Activated T-helper 1 cell treated with anti-CD3 and anti-CD28 coated beads, Interleukin-2, amount 50 U/mL, for 16 hours (primary cell): ENCODE measurements at places on chromosomes 2 and 18.

GRCh38 chr2:206531996-206532543 is 88.7 kb downstream of the ADAM23 start:
- no peak for DNase-seq

- no peak for DNase-seq
Measured at GRCh38 chr18:29430416-29430815, 1253.5 kb upstream of the CDH2 start.

DNA sequence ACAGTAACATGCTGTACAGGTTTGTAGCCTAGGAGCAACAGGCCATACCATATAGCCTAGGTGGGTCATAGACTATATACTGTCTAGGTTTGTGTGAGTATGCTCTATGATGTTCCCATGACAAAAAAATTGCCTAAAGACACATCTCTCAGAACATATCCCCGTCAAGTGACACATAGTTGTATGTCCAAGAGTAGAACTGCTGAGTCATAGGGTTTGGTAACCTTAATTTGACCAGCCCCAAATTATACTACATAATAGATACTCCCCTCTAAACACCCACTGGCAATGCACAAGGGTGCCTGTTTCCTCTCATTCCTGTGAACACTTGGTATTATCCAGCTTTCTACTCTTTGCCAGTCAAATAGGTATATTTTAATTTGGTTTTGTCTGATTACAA is 161.6 kb downstream of the LCLAT1 start:
- no peak for DNase-seq

- no peak for DNase-seq
Measured at GRCh38 chr2:76516861-76517573, 806.3 kb upstream of the GCFC2 start.

- no peak for DNase-seq
Measured at GRCh38 chr18:5475267-5475666, 68.5 kb downstream of the EPB41L3 start.

DNA sequence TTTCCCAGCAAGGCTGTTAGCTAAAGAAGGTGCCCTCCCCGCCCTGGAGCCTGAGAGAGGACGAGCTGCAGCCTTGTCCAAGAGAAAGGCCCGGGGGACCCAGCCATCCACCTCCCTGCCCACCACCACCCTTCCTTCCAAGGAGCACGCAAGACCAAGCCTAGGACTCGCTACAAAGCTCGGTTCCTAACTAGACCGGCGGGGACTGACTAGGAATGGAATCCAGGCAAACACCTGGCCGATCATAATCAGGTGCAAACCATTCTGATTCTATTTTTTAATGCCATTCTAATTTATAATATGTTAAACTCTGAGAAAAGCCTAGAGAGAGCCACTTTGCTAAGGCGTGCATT is 19.7 kb upstream of the TUBB6 start:
- no peak for DNase-seq

GRCh38 chr18:35059280-35059927 is 18.2 kb downstream of the MAPRE2 start:
- DNase-seq: no peak

DNA sequence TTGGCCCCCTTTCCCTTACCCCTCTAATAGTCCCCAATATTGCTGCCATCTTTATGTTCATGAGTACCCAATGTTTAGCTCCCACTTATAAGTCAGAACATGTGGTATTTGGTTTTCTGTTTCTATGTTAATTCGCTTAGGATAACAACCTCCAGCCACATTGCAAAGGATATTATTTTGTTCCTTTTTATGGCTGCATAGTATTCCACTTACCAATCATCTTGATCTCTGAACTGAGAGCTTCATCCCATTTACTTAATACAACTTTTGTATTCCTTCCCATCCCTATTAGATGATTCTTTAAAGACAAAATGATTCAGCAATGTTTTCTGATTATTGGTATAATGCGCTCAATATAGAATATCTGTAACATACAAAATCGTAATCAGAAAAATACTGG is 36.7 kb downstream of the ARL5A start:
- DNase-seq: no peak

GRCh38 chr2:156538083-156538504 is 101.9 kb downstream of the GPD2 start:
- DNase-seq: no peak

- no peak for DNase-seq
Measured at GRCh38 chr2:78411303-78411702, 614.2 kb upstream of the REG3G start.

- no peak for DNase-seq
Measured at GRCh38 chr2:44931198-44931780, 10.2 kb upstream of the SIX3 start.

GRCh38 chr2:127193967-127194280 is 26.2 kb downstream of the CYP27C1 start:
- DNase-seq: no peak

DNA sequence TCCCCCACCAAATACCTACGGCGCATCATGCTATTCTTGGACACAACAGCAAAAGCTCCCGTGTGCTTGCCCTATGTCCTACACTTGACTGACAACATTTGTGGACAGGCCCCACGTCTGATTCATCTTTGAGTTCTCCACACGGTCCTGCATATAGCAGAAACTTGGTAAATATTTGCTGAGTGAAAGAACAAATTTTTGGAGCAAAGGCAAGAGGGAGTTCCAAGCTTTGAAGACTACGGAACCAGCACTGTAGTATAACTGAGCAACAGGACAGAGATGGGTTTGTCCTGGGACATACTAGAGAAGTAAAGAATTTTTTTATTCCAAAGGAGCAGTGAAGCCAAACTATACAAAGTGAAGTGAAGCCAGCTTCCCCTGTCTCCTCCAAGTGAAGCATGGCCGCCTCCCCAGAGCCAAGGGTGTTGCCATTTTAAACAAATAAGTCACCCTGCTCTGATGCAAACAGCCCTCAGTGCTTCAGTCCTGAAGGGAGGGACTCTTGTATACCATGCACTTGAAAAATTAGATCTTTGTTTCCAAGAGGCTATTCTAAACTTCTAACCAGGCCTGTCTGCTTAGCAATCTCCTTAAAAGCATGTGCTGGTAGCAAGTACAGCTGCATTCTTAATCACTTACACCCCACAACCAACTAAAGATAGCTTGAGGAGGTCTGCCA is 35.9 kb downstream of the SPRED2 start:
- no peak for DNase-seq

DNA sequence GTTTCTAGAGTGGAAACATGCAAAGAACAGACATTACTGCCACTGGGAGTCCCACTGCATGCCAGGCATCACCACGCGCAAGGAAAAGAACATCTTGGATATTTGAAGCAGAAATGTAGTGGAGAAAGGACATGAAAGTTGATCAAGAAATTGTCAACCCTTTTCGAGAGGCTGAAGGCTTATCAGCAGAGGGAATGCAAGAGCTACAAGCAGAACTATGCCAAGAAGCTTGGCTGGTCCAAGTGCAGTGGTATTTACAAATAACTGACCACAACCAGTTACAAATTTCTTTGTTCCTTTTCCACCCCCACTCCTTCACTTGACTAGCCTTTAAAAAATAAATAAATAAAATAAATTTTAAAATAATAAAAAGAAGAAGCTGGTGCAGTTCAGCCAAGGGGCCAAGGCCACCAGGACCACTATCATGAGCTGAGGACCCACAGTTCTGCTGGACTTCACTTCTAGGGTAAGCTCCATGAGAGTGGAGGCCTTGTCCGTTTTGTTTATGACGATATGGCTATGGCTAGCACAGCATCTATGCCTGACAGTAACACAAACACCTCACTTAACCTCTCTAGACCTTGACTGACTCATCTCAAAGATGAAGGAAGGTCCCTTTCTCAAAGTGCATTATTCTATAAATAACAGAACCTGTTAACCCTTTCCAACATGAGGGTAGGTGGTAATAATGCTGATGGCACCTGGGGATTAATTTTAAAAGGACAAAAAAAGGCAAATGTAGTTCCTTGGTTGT is 20.9 kb downstream of the MARCHF4 start:
- no peak for DNase-seq

GRCh38 chr2:30809938-30810337 is 2.7 kb upstream of the CAPN13 start:
- no peak for DNase-seq

DNA sequence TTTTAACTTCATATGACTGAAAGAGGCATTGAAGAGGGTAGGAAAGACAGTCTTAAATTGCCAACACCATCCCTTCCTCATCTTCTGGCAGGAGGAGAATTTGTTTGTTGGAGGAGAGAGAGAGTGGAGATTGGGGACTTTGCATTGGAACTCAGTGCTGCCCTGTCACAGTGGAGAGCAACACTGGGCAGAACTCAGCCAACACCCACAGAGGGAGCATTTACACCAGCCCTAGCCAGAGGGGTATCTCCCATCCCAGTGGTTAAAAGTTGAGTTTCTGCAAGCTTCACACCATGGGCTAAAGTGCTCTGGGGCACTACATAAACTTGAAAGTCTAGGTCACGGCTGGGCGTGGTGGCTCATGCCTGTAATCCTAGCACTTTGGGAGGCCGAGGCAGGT is 174.1 kb downstream of the ANKRD30B start:
- no peak for DNase-seq

DNA sequence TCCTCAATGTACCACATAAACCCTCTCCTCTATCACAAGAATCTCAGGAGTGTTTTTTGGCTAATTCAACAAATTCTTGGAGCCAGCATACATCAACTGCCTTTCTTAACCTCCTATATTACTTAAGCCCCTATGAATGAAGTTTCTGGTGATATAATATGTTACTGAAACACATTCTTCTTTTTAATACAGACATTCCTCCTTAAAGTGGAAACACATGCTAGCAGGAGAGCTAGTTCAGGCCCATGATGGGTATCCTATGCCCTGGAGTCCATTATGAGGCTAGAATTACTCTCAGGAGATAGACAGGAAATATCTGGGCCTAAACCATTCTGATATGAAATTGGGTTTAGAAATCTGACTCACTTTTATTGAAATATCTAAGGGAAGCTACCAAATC is 26.6 kb upstream of the RMDN2 start:
- no peak for DNase-seq

GRCh38 chr2:53813151-53813550 is 26.3 kb downstream of the ERLEC1 start:
- DNase-seq: no peak

DNA sequence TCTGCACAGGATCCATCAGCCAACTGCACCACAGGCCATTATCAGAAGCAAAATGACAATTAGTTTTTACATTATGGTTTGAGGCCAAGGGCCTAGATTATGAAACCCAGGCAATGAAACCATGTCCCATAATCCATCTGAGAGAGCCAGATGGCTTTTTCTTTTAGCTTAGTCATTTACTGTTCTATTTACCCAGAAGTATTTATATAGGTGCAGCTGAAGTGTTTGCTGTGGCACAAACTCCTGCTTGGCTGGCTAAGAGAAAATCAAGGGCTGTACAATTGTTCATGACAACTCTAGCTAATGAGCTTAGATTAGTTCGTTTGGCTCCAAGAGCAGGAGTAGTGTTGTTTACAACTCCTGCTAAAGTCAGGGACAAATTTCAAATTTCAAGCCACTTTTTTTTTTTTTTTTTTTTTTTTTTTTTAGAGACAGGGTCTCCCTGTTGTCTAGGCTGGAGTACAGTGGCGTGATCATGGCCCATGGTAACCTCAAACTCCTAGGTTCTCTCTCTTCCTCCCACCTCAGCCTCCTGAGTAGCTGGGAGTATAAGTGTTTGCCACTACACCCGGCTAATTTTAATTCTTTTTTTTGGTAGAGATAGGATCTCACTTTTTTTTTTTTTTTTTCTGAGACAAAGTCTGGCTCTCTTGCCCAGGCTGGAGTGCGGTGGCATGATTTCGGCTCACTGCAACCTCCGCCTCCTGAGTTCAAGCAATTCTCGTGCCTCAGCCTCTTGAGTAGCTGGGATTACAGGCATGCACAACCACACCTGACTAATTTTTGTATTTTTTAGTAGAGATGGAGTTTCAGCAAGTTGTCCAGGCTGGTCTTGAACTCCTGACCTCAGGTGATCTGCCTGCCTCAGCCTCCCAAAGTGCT is 18.4 kb upstream of the REV1 start:
- DNase-seq: no peak

- DNase-seq: no peak
Measured at GRCh38 chr2:124662946-124663644, 638.0 kb downstream of the CNTNAP5 start.

DNA sequence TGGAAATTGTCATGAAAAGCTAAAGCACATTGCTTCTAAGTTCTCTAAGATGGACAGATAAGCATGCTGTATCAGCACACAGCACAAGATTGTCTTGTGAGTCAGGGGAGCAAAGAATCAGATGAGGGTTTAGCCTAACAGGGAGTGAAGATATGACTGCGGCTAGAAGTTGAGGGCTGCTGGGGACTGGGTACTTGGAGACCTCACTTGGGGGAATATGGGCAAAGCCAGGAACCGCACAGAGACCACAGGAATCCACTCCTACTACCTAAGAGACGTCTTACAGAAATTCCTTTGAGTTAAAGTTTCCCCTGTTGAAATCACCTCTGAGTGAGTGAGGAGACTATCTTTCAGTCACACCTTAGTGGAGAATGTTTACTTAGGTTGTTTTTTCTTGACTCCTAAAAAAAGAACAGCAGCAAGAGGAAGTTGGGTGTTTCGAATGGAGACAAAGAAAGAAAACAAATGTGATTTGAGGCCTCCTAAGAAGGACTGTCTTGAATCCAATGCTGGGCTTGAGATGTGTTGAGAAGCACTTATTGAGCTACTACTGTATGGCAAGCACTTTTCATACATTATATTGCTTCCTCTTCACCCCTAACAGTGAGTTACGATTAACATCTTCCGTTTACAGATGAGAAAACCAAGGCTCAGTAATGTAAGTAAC is 100.7 kb downstream of the ANKRD44 start:
- no peak for DNase-seq

GRCh38 chr2:25363733-25364132 is 22.0 kb upstream of the DNMT3A start:
- DNase-seq: no peak

DNA sequence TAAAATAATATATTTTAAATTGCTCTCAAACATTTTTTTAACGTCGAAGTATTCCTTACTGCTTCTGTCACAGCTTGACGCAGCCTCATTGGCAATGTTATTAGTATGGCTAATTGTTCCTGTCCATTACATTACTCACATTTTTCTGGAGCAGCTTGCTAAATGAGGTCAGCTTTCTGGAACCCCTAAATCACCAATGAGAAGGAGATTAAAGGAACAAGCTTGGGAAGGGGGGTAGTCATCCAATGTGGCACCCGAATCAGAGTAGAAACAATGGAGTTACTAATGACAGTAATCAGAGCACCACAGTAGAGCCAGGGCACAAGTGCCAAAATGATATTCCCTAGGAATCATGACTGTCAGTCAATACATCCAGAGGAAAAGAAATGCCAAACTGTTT is 5.1 kb downstream of the NEUROD1 start:
- DNase-seq: no peak

- no peak for DNase-seq
Measured at GRCh38 chr2:176554101-176555048, 285.1 kb downstream of the MTX2 start.

DNA sequence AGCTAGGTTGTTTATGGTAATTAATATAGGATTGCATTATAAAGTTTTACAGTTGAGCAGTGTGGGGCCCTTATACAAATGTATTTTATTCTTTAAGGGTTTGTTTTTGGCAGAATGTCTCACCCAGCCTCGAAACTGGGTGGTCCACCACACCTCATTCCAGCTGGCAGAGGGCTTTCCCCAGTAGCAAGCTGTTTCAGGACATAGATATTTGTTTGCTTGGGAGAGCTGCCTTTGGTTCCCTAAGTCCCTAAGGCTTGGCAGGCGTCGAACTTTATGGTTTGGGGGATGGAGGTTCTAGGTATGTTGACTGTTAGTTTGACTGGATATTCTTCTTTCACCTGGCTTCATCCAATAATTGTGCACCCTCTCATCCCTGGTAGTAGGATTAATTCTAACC is 205.9 kb downstream of the KCNS3 start:
- DNase-seq: no peak

GRCh38 chr18:44107187-44107586 is 573.5 kb upstream of the SETBP1 start:
- DNase-seq: no peak
